Midbrain (tissue), 1 donor: ENCODE measurements at places on chromosomes 4 and X.

DNA sequence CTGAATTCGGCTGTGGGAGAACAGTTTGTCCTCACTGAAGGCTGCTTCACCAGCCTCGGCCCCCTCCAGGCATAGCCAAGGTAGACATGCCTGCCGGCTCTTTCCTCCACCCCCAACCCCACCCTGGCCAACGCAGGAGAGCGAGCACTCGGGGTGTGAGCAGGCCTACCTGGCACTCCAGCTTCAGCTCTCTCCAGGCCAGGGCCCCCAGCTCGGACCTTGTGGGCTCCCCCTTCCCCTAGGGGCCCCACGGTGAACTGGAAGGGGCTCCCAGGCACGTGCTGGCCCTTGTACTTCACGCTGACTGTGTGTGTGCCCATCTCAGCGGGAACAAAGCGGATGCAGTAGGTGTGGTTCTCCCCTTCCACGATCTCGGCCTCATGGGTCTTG, 22.4 kb downstream of the FLNA start:
- no peak for DNase-seq

GRCh38 chrX:36583674-36584073, 424.5 kb upstream of the FAM47C start:
- DNase-seq = no peak

DNA sequence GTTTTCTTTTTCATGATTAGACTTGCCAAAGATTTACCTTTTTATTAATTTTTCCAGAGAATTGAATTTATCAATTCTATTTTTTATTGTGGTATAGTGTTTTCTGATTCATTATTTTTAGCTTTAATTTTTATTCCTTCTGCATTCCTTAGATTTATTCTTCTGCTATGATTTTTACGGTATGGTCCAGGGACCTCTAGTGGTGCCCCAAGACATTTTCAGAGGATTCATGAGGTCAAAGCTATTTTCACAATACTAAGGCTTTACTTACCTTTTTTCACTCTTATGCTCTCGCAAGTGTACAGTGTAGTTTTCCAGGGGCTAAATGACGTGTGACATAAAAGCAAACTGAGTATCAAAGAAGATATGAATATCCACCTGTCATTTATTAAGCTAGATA, 8.0 kb downstream of the RADX start:
- no peak for DNase-seq

DNA sequence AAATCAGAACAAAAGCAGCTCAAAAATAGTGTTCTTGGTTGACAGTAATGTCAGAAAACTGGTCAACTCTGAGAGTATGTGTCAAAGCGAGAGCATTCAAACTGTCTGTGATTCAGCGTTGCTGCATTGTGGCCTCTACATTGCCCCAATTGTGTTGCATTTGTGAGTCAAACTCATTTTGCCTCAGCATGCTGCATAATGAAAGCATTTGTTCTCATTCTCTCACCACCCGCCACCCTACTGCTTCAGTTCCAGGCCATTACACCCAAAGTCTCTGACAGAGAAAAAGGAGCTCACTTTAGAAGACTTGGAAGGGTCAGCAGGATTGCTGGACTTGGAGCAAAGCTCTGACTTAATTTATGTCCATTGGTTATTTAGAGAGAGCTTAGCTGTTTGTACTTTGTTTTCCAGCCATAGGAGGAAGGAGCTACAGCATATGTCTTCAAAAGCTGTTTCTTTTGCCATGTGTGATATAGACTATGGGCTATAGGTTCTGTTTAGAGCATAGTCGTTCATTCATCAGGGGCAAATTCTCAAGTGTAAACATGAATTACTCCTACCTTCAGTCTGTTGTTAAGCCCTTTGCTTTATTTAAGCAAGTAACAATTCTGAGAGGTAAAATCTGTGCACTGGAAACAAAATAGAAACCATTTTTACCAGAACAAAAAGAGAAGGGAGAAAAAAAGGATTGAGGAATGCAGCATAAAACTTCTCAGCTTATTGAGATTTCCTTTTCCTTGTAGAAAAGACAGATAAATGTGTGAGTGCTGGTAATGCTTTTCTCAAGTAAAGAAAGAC, 153.4 kb upstream of the ANK2 start:
- peak; percentile 81 for DNase-seq

DNA sequence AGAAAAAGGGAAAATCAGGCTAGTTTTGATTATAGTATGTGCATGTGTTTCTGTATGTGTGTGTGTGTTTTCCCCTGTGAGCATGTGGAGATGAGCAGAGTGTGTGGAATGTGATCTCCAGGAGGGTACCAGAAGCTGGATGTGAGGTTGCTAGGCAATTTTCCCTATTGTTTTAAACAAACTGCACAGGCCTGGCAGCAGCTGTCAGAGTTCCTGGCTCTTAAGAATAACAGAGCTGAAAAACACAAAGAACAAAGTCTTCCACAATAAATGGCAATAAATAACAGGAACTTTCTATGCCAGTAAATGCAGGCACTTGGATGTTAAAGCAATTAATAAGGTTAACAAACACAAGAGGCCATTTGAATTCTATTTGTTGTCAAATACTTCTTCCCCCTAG, 344.6 kb upstream of the CTSO start:
- no peak for DNase-seq

DNA sequence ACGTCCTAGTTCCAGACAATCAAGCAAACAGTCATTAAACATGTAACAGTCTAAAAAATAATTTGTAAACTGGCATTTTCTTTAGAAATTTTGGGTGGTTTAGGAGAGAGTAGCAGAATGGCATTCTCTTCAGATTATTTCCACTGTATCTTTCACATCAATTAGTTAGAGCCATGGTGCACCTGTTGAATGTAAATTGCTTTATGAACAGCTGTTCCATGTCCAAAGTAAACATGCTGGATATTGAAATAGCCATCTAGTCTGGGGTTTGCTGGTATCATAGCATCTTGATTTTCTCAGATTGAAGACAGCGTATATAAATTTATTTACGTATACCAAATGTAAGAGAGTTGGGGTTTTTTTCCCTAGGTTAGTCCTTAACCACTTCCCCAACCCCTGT, 143.6 kb downstream of the RCHY1 start:
- no peak for DNase-seq
